GM12878 (cell line): ENCODE measurements at places on chromosomes 4 and X.

GRCh38 chr4:135281230-135281629 is 1079.6 kb upstream of the PABPC4L start:
- H3K27ac ChIP-seq, result no peak overlapping the region
- no peak overlapping the region for H3K4me3 ChIP-seq
- DNase-seq, result no peak
- no peaks in the 10 kb centered on the region for H3K36me3 ChIP-seq
- H3K27me3 ChIP-seq, result no peaks in the 10 kb centered on the region
- no peaks in the 10 kb centered on the region for H3K4me1 ChIP-seq

DNA sequence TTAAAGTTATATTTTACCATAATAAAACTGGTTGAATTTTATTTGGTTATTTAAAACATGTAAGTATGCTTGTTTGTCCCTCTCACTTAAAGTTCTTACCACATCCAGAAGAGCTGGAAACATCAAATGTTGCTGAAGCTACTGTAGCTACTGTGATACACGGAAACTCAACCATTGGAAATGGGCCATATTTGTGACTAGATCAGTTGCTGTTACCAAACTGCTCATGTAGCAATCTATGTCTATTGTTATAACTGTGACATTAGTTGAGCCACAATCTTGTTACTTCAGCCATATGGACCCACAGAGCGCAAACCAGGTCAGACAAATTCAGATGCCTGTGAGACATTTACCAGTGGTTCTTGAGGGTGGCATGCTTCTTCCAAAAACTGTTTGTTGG is 41.6 kb downstream of the NDNF start:
- H3K4me3 ChIP-seq, result no peak overlapping the region
- no peak overlapping the region for H3K27ac ChIP-seq
- no peaks in the 10 kb centered on the region for H3K4me1 ChIP-seq

DNA sequence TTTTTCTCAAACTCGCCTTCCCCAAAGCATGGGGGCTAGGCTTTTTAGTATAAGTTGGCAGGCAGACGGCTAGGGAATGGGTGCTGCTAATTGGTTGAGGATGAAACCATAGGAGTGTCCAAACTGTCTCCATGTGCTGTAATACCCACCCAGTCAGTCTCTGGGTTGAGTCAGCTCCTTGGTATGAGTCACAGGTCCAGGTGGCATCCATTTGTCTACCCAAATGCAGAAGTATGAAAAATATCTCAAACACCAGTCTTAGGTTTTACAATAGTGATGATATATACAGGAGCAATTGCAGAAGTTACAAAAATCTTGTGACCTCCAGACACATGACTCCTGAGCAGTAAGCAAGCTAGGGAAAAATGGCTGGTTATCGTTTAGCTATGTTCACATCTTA is 27.4 kb upstream of the CCSER1 start:
- H3K27ac ChIP-seq, result no peak overlapping the region
- no peaks in the 10 kb centered on the region for H3K36me3 ChIP-seq
- no peaks in the 10 kb centered on the region for H3K27me3 ChIP-seq
- no peak for DNase-seq

DNA sequence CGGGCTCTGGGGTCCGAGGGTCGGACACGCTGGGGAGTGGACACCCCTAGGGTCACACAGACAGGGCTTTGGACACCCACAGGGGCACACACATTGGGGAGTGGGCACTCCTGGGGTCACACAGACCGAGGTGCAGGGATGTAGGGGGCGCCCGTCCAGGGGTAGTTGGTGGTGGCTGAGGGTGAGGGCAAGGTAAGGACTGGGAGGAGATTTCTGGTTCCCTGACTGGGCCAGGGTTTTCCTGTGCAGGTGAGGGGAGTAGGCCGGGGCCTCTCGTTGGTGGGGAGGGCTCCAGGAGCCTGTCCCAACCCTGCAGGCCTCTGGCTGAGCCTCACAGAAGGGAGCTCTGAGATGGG is 21.9 kb upstream of the WDR45 start:
- DNase-seq, result no peak
- H3K27me3 ChIP-seq, result no peaks in the 10 kb centered on the region
- no peaks in the 10 kb centered on the region; the same call in 1 of the 2 replicates for H3K4me1 ChIP-seq
- H3K36me3 ChIP-seq, result no peaks in the 10 kb centered on the region; the same call in 1 of the 2 replicates

- H3K27ac ChIP-seq, result no peak overlapping the region
- H3K4me3 ChIP-seq, result no peak overlapping the region
- H3K36me3 ChIP-seq, result no peaks in the 10 kb centered on the region
- no peaks in the 10 kb centered on the region for H3K4me1 ChIP-seq
- no peak for DNase-seq
Observed at GRCh38 chrX:150508451-150509367, 59.7 kb upstream of the MTM1 start.

GRCh38 chrX:124209792-124210576 is 122.5 kb upstream of the TEX13D start:
- H3K36me3 ChIP-seq, result no peaks in the 10 kb centered on the region
- no peak overlapping the region for H3K27ac ChIP-seq
- no peak overlapping the region for H3K4me3 ChIP-seq
- no peaks in the 10 kb centered on the region for H3K4me1 ChIP-seq
- DNase-seq, result no peak

DNA sequence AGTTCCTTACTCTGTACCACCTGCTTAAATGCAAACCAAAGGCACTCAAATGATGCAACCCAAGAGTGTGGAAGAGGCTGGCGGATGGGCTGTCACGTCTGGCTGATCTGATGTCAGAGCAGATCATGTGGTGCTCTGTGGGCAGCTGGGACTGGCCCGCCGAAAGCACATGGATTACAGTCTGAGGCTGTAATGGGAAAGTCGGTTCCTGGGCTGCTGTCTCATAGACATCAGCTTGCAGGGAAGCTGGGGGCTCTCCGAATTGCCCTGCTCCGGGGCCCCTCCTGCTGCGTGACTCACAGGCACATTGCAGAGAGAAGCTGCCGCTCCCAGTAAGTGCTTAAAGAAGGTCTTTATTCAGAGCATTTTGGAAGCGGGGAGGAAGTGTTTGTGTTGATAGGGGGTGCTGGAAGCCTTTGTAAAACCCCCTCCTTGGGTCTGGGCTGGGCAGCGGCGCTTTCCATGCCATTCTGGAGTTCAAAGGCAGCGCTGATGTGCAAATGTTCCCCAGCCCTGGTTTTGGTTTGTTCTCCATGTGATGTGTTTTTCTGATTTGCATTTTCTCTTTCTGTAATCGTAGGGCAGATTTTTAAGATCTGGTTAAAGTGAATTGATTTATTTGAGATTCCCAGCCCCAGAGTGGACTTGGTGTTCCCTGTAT is 181.1 kb downstream of the LARP7 start:
- peak overlapping the region; percentile 80 for H3K4me3 ChIP-seq
- no peaks in the 10 kb centered on the region for H3K4me1 ChIP-seq
- H3K27ac ChIP-seq, result peak overlapping the region; percentile 54
- no peaks in the 10 kb centered on the region for H3K36me3 ChIP-seq
- DNase-seq, result peak; percentile 55
- no peaks in the 10 kb centered on the region for H3K27me3 ChIP-seq

DNA sequence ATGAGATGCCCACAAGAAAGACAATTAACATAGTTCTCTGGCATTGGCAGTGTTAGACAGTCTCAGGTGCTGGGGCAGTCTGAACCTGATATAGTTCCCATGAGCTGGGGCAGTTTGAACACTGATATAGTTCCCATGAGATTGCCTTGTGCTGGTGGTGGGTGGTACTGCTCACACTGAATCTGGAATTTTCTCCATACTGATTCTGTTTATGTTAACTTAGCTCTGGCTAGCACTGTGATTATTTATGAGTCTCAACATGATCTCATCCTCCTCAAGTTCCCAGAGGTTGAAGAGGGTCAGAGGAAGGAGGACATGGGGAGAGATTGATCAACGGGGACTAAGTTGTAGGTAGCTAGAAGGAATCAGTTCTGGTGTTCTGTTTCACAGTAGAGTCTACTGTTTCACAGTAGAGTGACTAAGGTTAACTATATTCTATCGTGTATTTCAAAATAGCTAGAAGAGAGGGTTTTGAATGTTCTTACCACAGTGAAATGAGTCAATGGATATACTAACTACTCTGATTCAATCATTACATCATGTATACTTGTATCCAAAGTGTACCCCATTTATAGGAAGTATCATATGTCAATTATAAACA is 379.9 kb downstream of the ADAM29 start:
- H3K27ac ChIP-seq, result no peak overlapping the region
- H3K27me3 ChIP-seq, result no peaks in the 10 kb centered on the region
- H3K4me3 ChIP-seq, result no peak overlapping the region

GRCh38 chr4:27714073-27714472 is 853.4 kb downstream of the STIM2 start:
- no peaks in the 10 kb centered on the region for H3K36me3 ChIP-seq
- H3K4me3 ChIP-seq, result no peak overlapping the region
- no peaks in the 10 kb centered on the region for H3K27me3 ChIP-seq
- H3K4me1 ChIP-seq, result no peaks in the 10 kb centered on the region

GRCh38 chr4:176614793-176615192 is 177.9 kb downstream of the VEGFC start:
- DNase-seq, result no peak
- no peaks in the 10 kb centered on the region for H3K4me1 ChIP-seq
- no peaks in the 10 kb centered on the region for H3K36me3 ChIP-seq
- H3K27ac ChIP-seq, result no peak overlapping the region

DNA sequence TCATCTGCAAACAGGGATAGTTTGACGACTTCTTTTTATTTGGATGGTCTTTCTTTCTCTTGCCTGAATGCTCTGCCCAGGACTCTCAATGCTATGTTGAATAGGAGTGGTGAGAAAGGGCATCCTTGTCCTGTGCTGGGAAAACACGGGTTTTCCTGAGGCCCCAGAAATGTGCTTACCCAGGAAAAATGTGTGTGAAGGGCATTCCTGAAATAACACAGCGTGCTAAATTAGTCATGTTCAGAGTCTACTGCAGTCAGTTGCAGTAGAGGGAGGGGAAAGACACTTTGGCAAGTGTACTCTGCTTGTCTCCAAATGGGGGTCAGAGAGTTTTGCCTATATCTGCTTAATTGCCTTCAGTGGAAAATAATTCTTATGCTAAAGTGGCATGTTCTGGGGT is 153.9 kb downstream of the CCNG2 start:
- no peak overlapping the region for H3K4me3 ChIP-seq
- DNase-seq, result no peak
- no peaks in the 10 kb centered on the region for H3K27me3 ChIP-seq
- no peaks in the 10 kb centered on the region for H3K36me3 ChIP-seq

GRCh38 chr4:38752372-38752940 is 30.3 kb downstream of the TLR10 start:
- peaks cover 21% of the 10 kb centered on the region for H3K4me1 ChIP-seq
- 0 out of 2 replicates have a peak overlapping the region, but pooled peaks have one; percentile 5 for H3K4me3 ChIP-seq
- H3K27ac ChIP-seq, result peak overlapping the region; percentile 33; the same call in 1 of the 2 replicates
- H3K27me3 ChIP-seq, result no peaks in the 10 kb centered on the region

DNA sequence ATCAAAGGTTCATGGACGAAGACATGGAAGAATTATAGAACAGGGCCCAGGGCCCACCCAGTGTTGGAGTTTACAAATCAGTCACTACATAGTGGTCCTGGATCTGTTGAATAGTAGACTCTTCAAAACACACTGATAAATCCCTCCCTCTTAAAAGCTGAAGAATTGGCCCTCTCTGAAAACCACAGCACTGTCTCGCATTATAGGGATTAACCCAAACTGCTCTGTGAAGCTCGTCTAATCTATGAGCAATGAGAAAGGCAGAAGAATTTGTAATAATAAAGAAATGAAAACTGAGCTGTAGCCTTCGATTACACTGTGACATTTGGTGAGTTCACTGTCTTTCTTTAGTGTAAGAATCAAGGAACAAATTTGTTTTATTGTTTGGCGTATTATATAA is 92.5 kb upstream of the ZFP42 start:
- no peak overlapping the region for H3K27ac ChIP-seq
- no peaks in the 10 kb centered on the region for H3K36me3 ChIP-seq
- DNase-seq, result no peak
- no peaks in the 10 kb centered on the region for H3K4me1 ChIP-seq
- no peak overlapping the region for H3K4me3 ChIP-seq

DNA sequence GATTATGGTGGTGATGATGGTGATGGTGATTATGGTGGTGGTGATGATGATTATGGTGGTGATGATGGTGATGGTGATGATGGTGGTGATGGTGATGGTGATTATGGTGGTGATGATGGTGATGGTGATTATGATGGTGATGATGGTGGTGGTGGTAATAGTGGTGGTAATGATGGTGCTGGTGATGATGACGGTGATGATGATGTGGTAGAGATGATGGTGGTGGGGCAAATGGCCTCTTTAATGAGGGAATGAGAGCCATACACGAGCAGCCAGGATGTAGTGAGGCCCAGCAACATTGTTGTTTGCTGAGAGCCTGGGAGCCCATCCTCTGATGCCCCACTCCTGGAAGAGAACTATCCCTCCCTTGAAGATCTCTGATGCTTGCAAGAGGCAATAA is 29.0 kb downstream of the HMX1 start:
- no peak for DNase-seq
- H3K27me3 ChIP-seq, result no peaks in the 10 kb centered on the region; the same call in 1 of the 2 replicates
- no peak overlapping the region for H3K4me3 ChIP-seq

- no peak overlapping the region for H3K27ac ChIP-seq
- no peaks in the 10 kb centered on the region for H3K27me3 ChIP-seq
- no peaks in the 10 kb centered on the region for H3K36me3 ChIP-seq
- DNase-seq, result no peak
Observed at GRCh38 chr4:126071346-126072333, 756.9 kb downstream of the FAT4 start.

GRCh38 chr4:85078016-85078415 is 111.5 kb upstream of the WDFY3 start:
- H3K36me3 ChIP-seq, result no peaks in the 10 kb centered on the region
- H3K4me3 ChIP-seq, result no peak overlapping the region
- no peak for DNase-seq
- no peaks in the 10 kb centered on the region for H3K4me1 ChIP-seq
- no peaks in the 10 kb centered on the region for H3K27me3 ChIP-seq
- H3K27ac ChIP-seq, result no peak overlapping the region

GRCh38 chr4:182555997-182556418 is 312.8 kb downstream of the TENM3 start:
- H3K4me3 ChIP-seq, result no peak overlapping the region
- H3K27me3 ChIP-seq, result no peaks in the 10 kb centered on the region
- no peak overlapping the region for H3K27ac ChIP-seq

DNA sequence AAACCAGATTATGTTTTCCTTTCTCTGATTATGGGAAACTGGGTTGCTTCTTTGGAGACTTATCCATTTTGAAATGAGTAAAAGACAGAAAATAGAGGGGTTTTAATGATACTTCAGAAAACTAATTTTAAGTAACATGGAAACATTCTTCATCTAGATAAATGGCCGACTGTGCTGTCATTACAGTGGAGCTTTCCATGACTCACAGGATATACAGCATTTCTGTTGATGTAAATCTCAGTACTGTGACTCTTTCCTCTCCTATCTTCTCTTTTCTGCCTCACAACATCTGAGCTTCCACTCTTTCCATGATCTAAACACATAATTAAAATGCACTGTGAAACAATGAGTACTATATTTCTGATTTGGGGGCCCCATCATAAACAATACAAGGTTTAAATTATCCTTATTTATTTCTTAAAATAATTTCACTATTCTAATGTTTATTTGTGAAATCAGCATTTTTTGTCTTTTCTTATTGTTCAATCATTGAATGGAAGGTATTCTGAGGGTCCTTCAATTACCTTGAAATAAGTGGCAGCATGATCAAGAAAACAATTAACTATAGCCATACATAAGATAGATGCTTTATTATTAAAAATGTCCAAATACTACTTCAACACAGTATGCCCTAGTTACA is 19.3 kb downstream of the SEC24D start:
- H3K27me3 ChIP-seq, result no peaks in the 10 kb centered on the region
- H3K36me3 ChIP-seq, result peaks cover 9% of the 10 kb centered on the region
- no peak overlapping the region for H3K27ac ChIP-seq
- no peak for DNase-seq
- no peak overlapping the region for H3K4me3 ChIP-seq

- peaks cover 38% of the 10 kb centered on the region for H3K4me1 ChIP-seq
- H3K4me3 ChIP-seq, result no peak overlapping the region
- no peaks in the 10 kb centered on the region; the same call in 1 of the 2 replicates for H3K36me3 ChIP-seq
- no peak overlapping the region for H3K27ac ChIP-seq
Observed at GRCh38 chrX:65685112-65685511, 17.7 kb downstream of the MSN start.
